Stimulated activated CD4-positive, alpha-beta T cell treated with anti-CD3 and anti-CD28 coated beads, TNF-alpha, amount 100 ng/mL, for 48 hours (primary cell): ENCODE measurements at places on chromosomes 1 and 21.

DNA sequence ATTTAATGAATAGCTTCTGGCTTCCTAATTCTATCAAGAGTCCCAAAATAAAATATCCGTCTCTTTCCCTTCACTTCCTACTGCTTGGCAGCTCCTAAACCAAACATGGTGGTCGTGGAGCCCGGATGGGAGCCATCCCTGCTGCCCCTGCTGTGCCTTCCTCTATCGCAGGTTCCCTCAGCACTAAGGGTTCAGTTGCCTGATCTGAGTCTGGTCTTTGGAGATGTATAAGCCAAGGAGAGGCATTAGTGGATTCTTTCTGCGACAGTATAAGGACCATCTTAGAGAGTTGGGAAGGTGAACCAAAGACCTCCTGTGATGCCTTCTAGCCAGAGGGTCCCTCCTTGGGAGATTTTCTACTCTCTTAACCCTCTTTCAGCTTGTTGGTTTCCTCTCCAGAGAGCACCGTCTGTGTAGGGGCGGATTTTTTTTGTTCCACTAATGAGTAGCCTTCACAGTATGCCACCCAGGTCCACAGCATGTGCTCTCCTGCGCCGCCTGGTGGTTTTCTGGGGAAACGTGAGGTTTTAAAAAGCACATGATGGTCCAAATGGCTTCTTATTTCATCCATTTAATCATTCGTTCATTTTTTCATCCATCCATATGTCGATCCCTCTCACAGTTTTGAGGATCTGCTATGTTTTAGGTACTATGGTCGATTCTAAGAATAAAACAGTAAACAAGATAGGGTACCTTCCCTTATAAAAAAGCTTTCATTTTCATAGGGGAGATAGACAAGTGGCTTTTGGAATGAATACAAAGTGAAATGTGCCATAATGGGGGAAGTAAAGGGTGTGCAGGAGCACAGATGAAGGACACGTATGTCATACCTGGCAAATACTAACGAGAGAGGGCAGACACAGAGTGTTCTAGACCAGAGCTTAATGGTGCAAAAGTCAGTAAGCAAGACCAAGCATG, 71.0 kb downstream of the NFASC start:
- DNase-seq = peak; percentile 46

DNA sequence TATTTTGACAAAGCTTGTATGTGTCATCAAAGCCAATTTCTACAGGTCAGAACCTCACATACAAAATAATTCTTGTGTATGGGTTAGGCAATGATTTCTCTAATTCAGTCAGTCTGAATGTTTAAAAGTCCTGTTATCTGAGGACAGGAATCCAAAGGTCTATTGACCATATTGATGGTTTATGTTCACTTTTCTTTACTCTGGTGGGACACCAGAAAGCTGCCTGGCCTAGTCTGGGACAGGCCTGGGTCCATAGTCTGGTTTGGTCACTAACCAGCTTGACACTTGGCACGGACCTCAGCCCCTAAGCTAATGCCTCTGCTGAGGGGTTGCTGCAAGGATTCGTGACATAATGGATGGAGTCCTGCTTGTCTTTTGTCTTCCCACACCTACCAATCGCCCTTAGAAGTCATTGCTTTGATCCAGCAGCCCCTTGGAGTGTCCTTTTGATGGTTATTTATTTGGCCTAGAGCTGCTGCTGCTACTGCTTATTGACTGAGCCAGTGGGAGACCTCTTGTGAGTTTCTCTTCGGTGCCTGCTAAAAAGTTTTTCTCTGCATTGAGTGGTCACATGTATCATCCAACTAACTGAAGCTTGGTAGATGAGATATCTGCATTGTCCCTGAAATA, 15.7 kb downstream of the IFNAR2 start:
- DNase-seq = no peak

GRCh38 chr1:64923294-64923718, 43.0 kb downstream of the JAK1 start:
- DNase-seq = no peak

DNA sequence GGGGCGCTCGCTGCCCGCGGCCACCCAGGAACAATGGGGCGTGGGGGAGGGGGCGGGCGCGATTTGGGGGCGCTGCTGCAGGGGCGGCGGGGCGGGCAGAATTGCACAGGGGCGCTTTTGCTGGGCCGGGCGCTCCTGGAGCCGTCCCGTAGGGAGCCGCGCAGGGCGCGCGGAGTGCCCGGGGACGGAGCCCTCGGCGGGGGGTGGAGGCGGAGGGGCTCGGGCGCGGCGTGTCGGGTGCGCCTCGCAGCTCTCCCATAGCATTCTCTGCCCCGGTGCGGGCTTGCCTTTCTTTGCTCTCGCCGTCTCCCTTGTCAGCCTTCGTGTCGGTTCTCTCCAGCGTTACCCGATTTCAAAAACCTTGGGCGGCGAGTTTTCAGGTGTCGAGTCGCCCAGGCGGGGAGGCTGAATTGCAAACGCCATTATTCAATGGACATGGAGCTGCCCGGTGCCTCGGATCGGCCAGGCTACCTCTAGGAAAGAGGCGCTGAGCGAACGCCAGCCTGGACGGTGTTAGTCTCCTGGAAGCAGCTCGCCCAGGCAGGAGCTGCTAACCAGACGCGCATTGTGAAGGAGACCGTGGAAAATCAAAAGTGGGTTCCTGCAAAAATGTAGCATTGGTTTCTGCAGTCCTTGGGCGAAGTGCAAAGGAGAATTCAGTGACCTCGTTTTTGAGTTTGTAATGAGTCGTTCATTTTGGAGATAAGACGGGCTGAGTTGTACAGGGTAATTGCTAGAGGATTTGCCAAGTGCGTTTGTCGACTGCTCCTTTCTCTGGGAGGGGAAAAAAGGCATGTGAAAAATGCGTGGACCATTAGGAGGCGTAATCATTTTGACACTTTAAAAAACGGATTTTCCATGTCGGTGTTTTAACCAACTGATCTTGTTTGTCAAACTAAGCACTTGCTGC, 626 bp downstream of the CXADR start:
- DNase-seq = peak; percentile 21

DNA sequence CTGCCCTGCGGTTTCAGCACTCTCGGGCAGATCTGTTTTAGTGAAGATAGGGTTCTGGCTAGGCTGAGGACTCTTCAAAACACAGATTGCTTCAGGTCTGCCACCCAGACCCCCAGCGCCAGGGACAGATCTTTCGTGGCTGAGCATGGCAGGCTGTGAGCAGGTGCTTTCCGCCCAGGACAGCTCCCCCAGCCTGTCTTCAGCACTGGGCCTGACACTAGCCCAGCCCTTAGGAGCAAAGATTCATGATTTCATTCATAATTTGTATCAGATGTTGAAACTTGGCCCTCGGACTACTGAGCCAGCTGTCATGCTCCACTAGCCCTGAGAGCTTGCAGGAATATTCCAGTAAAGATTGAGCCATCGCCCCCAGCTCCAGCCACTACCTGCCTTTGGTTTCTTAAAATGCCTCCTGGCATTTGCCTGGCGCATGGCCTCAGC, 5.9 kb downstream of the ADPRS start:
- no peak for DNase-seq

DNA sequence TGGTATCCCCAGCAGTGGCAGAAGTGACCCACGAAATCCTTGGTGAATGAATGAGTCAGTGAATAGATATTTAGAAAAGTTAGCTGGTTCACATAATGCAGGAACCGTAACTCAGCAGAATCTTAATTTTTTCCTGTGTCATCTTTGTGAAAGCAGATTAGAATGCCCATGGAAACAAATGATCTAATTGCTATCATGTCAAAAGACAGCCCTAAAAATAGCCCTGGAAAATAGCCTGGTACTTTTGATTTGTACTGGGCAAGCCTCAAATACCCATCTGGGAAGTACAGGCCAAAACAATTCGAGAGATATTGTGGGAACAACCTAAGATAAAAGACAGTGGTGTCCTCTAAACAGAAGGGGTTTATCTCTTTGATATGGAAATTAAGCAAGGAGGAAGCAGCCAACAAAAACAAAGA, 21.1 kb downstream of the FYB2 start:
- DNase-seq = no peak
